Neural progenitor cell (in vitro differentiated cells): ENCODE measurements at places on chromosomes 4 and X. TPM values are rescaled to one million over a fixed set of nuclear protein-coding genes. Genes with fewer than 3 reads are reported as not detected.

The HMGN5 gene
- 1.9 and 2.3 TPM in 2 replicates for total RNA-seq

DNA sequence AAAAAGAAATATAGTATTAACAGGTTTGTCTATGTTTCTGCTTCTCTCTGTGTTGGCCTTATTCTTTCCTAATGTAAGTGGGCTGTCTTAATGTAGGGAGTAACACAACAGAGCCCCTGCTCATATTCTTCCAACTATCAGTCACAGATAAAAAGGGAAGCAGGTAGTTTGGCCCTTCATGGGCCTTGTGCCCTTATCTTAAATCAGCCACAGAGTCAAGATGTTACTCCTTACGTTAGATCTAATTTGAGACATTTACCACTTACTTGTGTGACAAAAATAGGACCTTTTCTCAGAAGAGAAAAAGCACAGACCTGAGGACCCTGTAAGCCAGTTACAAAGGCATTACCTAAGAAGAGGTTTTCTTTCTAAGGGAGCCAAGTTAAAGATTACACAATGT, 589.0 kb downstream of the GRXCR1 start:
- no peak overlapping the region for H3K4me3 ChIP-seq
- H3K27me3 ChIP-seq, result no peaks in the 10 kb centered on the region
- H3K27ac ChIP-seq, result no peak overlapping the region
- DNase-seq, result no peak
- H3K36me3 ChIP-seq, result peaks cover 4% of the 10 kb centered on the region

DNA sequence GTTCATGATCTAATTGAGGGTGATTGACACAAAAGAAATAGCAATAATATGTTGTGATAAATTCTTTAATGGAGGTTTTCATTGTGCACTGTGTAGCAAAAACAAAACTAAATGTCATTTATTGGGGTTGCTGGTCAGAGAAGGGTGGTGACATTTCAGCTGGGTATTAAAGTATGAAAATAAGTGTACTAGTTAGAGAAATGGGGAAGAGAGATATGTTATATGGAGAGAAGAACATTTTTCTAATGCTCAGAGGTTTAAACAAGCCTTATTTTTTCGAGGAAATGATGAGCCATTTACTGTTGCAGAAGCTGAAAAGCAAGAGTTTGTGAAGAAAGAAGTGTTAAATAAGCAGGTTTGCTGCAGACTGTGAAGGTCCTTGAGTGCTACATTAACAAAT, 142.7 kb upstream of the PAQR3 start:
- no peak overlapping the region for H3K27ac ChIP-seq
- H3K4me3 ChIP-seq, result no peak overlapping the region
- H3K36me3 ChIP-seq, result peaks cover 5% of the 10 kb centered on the region

GRCh38 chr4:183468210-183469095, 24.0 kb downstream of the CDKN2AIP start:
- no peak overlapping the region for H3K27ac ChIP-seq
- no peaks in the 10 kb centered on the region for H3K27me3 ChIP-seq
- no peak overlapping the region for H3K4me3 ChIP-seq

DNA sequence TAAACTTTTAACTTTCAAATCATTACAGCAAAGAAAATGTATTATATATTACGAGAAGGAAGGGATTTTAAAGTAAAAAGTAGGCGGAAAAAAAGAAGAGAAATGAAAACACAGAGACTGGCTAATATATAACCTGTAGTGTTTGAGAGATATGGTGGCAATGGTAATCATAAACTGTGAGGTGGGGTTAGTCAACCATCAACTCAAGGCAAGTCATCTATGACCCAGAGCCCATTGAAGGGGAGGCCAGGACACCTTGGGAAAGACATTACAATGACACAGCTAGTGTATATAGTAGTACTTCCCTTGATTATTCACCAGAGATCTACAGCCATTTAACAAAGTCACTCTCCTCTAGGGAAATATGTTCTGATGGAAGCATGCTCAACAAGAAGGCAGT, 423.9 kb upstream of the PITX2 start:
- H3K4me1 ChIP-seq, result no peaks in the 10 kb centered on the region
- H3K4me3 ChIP-seq, result no peak overlapping the region
- H3K27me3 ChIP-seq, result no peaks in the 10 kb centered on the region
- H3K27ac ChIP-seq, result no peak overlapping the region
- H3K36me3 ChIP-seq, result no peaks in the 10 kb centered on the region
- DNase-seq, result no peak

DNA sequence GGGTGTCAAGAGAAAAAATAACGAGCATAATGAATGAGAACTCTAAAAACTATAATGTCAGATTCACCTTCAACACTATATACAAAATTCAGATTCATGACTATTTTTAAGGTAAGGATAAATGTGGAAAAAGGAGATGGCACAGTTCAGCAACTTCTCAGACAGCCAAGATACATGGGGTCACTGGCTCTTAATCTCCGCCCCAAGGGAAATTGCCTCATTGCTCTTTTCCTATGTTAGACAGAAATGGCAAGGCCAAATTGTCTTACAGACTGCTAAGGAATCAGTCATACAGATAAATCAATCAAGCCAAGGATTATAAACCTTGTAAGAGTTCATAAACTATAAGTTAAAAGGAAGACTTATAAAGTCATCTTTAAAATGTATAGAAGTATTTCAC, 183.4 kb downstream of the OPHN1 start:
- no peaks in the 10 kb centered on the region for H3K4me1 ChIP-seq
- H3K27me3 ChIP-seq, result no peaks in the 10 kb centered on the region
- DNase-seq, result no peak
- H3K27ac ChIP-seq, result no peak overlapping the region

DNA sequence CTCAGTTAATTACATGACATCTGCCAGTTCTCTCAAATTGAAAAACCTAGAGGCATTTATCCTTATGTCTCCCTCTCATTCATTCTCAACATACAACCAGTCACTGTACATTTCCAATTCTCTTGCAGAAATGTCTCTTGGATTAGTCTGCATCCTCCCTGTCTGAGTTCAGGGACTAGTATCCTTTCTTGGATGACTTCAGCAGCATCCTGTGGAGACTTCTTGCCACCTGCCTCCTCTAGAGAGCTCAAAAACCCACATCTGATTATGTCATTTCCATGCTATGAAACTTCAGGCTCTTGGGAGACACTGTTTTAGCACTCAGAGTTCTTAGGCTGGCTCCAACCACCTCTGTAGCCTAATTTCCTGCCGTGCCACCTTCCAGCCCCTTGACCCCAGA, 515.1 kb upstream of the DIPK2B start:
- H3K4me1 ChIP-seq, result no peaks in the 10 kb centered on the region
- H3K27me3 ChIP-seq, result no peaks in the 10 kb centered on the region
- no peaks in the 10 kb centered on the region for H3K36me3 ChIP-seq

DNA sequence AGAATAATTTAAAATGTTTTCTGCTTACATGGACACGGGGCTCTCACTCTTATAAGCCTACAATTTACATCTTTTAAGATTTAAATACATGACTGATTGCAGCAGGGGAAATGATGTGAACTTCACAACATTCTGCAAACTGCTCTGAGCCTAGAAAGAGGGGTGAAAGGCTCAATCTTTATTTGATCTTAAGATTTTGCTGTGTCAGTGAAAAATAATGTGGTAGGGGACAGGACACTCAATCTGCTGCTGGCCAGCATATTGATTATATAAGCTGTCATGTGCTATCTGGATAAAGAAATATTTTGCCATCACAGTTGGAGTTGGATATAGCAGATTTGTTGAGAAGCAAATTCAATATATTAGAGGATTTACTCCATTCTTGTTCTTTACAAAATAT, 2210.5 kb downstream of the PCDH7 start:
- no peak overlapping the region for H3K27ac ChIP-seq
- no peaks in the 10 kb centered on the region for H3K27me3 ChIP-seq
- no peak for DNase-seq
- no peaks in the 10 kb centered on the region for H3K4me1 ChIP-seq
- H3K4me3 ChIP-seq, result no peak overlapping the region

- DNase-seq, result no peak
- H3K27ac ChIP-seq, result no peak overlapping the region
- no peaks in the 10 kb centered on the region for H3K36me3 ChIP-seq
- H3K4me3 ChIP-seq, result no peak overlapping the region
Observed at GRCh38 chrX:110089656-110090403, 86.9 kb downstream of the TMEM164 start.

The CT45A5 gene
- not detected in 2 replicates for total RNA-seq

- no peaks in the 10 kb centered on the region for H3K4me1 ChIP-seq
- no peaks in the 10 kb centered on the region for H3K36me3 ChIP-seq
- DNase-seq, result no peak
- H3K27me3 ChIP-seq, result no peaks in the 10 kb centered on the region
- H3K4me3 ChIP-seq, result no peak overlapping the region
Observed at GRCh38 chrX:48785540-48786214, 713 bp upstream of the GATA1 start.

DNA sequence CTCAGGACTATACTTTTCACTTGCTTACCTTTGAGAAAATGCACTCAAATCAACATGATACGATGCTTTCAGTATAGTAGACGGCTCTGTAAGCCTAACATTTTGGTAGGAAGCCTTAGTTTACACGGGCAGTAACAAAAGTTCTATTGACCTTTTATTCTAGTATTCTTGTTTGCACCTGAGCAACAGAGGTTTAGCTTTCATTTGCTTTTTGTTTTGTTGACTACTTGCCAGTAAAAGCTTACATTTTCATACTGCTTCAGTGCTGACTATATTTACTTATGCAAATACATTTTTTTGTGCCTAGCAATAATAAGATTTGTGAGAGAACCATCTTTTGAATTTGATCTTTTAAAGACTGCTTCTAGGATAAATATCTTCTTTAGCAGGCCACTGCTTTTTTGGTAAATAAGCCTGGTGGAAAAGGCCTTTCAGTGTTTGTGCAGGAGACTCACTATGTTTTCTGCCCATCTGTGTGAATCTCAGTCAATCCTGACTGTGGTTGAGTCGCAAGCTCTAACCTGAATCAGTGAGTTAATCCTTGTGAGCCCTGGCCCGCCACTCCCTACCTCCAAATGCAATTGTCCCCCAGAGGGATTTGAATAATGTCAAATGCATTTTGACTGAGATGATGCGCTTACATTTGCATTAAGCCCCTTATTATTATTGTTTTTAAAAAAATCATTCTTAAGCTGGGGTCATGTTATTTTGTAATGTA, 21.9 kb downstream of the FHIP1A start:
- H3K4me3 ChIP-seq, result no peak overlapping the region
- H3K27me3 ChIP-seq, result no peaks in the 10 kb centered on the region
- peak; percentile 33 for DNase-seq
- H3K27ac ChIP-seq, result no peak overlapping the region

- H3K4me1 ChIP-seq, result peaks cover 30% of the 10 kb centered on the region
- H3K4me3 ChIP-seq, result no peak overlapping the region
- no peak overlapping the region for H3K27ac ChIP-seq
- H3K27me3 ChIP-seq, result no peaks in the 10 kb centered on the region
- H3K36me3 ChIP-seq, result no peaks in the 10 kb centered on the region
Observed at GRCh38 chr4:64584125-64584524, 174.9 kb upstream of the TECRL start.

The ZNF518B gene
- total RNA-seq, result 85.8 and 158 TPM in 2 replicates

The ADH6 gene
- total RNA-seq, result not detected in 2 replicates

DNA sequence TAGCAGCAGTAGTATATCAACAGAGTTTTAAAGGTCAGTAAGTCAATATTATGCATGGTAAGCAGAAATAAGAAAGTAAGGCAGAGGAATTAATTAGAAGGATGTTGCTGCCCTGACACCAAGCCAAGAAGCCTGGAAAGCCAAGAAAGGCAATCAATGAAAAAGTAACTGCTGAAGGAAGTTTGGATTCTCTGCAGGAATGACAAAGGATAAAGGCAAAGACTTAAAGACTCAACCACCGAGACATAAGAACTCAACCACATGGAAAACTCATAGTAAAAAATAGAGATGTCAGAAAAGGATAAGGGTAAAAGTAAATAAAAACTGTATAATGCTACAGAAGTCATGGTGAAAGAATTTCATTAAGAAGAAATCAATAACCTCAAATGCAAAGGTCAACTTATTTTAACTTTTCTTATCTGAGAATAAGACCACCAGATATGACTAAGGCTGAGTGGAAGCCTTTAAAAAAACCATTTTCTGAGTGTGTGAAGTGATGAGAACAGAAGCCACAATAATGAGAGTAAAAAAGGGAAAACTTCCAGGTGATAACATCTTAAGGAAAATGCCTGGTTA, 55.2 kb downstream of the NEK1 start:
- no peaks in the 10 kb centered on the region for H3K4me1 ChIP-seq
- H3K4me3 ChIP-seq, result no peak overlapping the region
- peaks cover 13% of the 10 kb centered on the region for H3K36me3 ChIP-seq
- H3K27ac ChIP-seq, result no peak overlapping the region
- no peak for DNase-seq

DNA sequence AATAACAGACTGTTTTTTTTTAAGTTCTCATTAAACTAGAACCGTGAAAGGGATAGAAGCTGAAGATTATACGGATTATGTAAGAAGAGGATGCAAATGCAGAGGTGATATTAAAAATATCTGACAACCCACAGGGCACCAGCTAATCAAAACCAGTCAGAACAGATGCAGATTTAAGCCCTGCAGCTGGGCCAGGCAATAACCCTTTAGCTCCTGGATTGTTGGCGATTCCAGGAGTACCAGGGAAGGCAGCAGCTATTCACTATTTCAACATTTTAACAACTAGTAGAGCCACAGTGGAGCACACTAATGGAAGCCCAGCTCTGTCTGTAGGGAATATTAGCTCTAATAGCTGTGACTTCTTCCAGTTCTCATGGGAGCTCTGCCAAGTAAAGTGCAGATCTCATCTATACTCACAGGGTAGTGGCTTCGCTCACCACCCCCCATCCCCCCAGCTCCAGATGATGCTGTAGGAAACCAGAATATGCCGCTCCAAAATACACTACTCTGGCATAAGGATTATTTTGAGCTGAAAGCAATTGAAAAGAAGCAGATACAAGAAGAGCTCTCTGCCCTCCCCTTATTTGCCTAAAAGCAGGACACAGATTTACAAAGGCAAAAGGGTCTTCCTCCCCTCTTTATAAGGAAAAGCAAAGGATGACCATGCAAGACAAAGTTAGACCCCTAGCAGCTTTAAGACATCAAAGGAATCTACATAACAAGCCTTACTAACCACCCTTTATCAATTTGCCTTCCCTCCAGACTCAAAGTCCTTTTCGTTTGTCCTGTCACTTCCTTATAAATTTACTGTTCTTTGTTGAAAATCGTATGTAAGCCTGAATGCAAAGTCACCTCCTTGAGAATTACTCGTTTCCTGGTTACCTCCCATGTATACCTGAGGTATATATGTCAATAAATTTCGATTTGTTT, 13.7 kb downstream of the SCD5 start:
- H3K27ac ChIP-seq, result no peak overlapping the region
- H3K4me3 ChIP-seq, result peak overlapping the region; percentile 31
- DNase-seq, result no peak
- peaks cover 55% of the 10 kb centered on the region for H3K4me1 ChIP-seq

- no peak overlapping the region for H3K27ac ChIP-seq
- no peak overlapping the region for H3K4me3 ChIP-seq
- no peaks in the 10 kb centered on the region for H3K36me3 ChIP-seq
- no peaks in the 10 kb centered on the region for H3K4me1 ChIP-seq
- no peaks in the 10 kb centered on the region for H3K27me3 ChIP-seq
- peak; percentile 14 for DNase-seq
Observed at GRCh38 chr4:100174985-100175383, 15.3 kb downstream of the DDIT4L start.

GRCh38 chr4:100162027-100162685, 28.1 kb downstream of the DDIT4L start:
- H3K4me3 ChIP-seq, result no peak overlapping the region
- no peak overlapping the region for H3K27ac ChIP-seq
- no peaks in the 10 kb centered on the region for H3K36me3 ChIP-seq
- DNase-seq, result no peak
- H3K4me1 ChIP-seq, result peaks cover 32% of the 10 kb centered on the region
- no peaks in the 10 kb centered on the region for H3K27me3 ChIP-seq

- no peaks in the 10 kb centered on the region for H3K27me3 ChIP-seq
- no peaks in the 10 kb centered on the region for H3K36me3 ChIP-seq
- no peak overlapping the region for H3K4me3 ChIP-seq
- no peak for DNase-seq
Observed at GRCh38 chrX:16199343-16199742, 32.1 kb downstream of the MAGEB17 start.
